CD4-positive, alpha-beta memory T cell (primary cell): ENCODE measurements at places on chromosomes 3 and 15. TPM values are rescaled to one million over a fixed set of nuclear protein-coding genes. Genes with fewer than 3 reads are reported as not detected.

The SOX14 gene
- not detected for total RNA-seq

The SCAMP5 gene
- 0.26 TPM for total RNA-seq

The CCDC39 gene
- not detected for total RNA-seq

The LMOD3 gene
- total RNA-seq, result not detected

The CHAC1 gene
- total RNA-seq, result 1.2 TPM

The PSTPIP1 gene
- 225 TPM for total RNA-seq
